ENCODE measurements at places on chromosomes 16 and 17.

- peak; percentile 74 for DNase-seq
These were observed 8.8 kb upstream of the MLKL start for GRCh38 chr16:74709441-74709877.

DNA sequence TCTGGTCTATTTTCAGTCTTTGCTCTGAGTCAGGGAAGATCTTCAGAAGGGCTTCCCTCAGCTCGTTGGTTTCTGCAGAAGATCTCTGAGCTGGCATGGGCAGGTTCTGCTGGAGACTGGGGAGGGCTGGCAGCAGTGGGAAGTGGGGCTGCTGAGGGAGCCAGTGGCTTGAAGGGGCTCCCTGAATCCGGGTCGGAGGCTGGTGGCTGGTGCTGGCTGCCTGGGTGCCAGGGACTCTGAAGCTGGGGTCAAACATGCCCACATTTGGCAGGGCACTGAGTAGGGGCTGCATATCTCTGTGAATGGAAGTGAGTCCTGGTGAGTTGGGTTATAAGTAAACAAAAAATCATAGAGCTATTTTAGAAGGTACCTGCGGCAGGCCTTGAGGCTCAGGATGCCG, 67.0 kb downstream of the N4BP1 start:
- no peak for DNase-seq

DNA sequence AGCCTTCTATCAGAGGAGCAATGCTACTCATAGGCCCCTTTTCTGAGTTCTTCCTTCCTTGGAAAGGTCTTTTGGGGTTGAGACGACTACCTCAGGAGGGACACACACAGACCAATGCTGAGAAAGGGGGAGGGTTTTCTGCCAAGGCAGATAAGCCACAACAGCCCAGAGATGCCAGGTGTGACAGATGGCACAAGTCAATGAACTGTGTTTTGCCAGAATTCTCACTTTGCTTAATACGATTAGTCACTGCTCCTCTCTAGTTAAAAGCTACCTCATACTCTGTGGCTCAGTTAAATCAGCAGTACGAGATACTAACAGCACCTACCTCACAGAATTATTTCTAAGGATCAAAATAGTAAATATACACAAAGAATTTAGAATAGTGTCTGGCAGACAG, 8.0 kb downstream of the BRD7 start:
- DNase-seq, result no peak

GRCh38 chr16:82157534-82157812, 12.6 kb downstream of the MPHOSPH6 start:
- peak; percentile 5 for DNase-seq

DNA sequence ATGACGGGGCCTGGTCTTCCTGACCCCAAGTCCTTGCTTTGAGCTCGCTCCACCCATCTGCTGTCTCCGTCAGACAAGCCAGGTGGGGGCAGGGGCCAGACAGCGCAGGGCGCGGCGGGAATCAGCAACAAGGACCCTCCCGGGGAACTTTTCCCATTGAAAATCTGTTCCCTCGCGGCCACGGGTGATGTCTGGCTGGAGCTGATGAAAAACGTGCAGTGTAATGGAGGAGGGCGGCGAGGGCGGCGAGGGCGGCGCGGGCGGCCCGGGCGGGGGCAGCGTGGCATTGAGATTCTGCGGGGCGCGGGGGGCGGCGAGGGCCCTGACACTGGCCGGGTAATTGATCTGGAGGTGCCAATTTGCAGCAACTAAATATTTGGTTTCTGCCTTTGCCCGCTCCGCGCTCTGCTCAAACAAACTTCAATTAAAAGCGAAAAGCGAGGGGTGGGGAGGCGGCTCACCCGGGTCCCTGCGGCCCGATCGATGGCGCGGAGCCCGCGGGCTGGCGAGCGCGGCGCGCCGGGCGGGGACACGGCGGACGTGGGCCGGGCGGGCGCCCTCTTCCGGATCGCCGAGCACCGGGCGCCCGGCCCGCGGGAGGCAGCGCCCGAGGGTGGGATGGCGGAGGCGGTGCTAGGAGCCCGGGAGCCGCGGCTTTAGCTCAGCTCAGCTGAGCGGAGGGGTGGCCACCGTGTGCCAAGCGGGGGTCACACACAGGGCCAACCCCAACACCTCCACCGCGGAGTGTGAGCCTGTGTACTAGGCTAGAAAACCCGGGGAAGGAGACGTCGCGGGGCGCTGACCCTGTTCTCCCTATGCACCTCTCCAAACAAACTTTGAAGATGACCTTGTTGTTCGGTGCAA, 32.4 kb downstream of the DCAKD start:
- no peak for DNase-seq

GRCh38 chr16:83312015-83312717, 495.6 kb upstream of the HSBP1 start:
- DNase-seq, result no peak

GRCh38 chr16:73031155-73031866, 16.6 kb downstream of the ZFHX3 start:
- DNase-seq, result no peak

- no peak for DNase-seq
These were observed 146.9 kb upstream of the NOL11 start for GRCh38 chr17:67570797-67571196.

DNA sequence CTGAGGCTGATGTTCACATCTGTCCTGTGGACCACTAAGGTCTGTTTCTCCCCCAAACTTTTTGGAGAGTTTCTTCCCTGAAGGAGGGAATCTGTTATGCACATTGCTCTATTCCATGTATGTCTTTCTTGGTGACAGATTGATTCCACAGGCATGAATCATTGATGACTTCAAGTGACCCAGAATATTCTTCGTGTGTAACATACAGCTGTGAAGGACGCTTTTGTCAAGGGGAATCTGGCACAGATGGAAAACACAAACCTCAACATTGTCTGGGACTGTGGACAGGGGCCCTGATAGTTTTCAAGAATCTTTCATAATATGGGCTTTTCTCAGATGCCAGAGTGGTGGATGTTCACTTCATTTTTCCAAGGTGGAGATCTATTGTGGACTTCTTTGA, 223.1 kb upstream of the MAF start:
- no peak for DNase-seq

DNA sequence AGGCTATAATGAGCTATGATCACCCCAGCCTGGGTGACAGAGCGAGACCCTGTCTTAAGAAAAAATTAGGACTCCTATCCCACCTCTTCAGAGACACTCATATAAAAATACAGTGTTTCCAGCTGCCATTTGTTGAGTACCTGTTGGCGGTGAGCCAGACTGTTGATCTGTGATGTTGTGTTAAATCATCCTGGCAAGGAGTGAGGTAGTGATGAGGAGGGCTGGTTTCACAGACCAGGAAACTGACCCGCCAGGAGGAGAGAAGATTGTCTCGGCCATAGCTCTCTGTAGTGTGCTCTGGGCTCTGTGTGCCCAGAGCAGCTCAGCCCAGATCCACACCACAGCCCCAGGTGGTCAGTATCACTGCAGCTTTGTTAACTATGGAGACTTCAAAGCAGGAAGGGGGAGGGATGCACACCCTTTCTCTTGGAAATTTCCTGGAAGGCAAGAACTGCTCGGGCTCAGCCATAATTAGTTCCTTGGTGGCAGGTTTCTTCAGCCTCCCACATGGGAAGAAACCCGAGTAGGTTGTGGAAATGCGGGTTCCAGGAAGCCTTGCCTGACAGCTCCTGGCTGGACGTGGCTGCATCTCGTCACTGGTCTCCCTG, 343.0 kb downstream of the SNX29 start:
- DNase-seq, result no peak

- DNase-seq, result no peak
These were observed 175.5 kb downstream of the CYB561 start for GRCh38 chr17:63270610-63271009.

GRCh38 chr17:5410594-5411272, 8.7 kb downstream of the NUP88 start:
- no peak for DNase-seq

GRCh38 chr17:38697061-38697820, 7.8 kb upstream of the MLLT6 start:
- DNase-seq, result no peak

DNA sequence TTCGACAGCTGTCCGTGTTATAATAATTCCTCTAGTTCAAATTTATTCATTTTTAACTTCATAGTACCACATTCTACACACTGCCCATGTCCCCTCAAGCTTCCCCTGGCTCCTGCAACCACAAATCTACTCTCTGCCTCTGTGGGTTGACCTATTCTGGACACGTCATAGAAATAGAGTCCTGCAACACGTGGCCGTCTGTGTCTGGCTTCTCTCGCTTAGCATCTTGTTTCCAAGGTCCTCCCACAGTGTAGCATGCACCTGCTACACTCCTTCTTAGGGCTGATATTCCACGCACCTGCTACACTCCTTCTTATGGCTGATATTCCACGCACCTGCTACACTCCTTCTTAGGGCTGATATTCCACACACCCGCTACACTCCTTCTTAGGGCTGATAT, 16.5 kb downstream of the SCGB1C2 start:
- no peak for DNase-seq

GRCh38 chr17:40632216-40632615, 15.4 kb downstream of the SMARCE1 start:
- no peak for DNase-seq

DNA sequence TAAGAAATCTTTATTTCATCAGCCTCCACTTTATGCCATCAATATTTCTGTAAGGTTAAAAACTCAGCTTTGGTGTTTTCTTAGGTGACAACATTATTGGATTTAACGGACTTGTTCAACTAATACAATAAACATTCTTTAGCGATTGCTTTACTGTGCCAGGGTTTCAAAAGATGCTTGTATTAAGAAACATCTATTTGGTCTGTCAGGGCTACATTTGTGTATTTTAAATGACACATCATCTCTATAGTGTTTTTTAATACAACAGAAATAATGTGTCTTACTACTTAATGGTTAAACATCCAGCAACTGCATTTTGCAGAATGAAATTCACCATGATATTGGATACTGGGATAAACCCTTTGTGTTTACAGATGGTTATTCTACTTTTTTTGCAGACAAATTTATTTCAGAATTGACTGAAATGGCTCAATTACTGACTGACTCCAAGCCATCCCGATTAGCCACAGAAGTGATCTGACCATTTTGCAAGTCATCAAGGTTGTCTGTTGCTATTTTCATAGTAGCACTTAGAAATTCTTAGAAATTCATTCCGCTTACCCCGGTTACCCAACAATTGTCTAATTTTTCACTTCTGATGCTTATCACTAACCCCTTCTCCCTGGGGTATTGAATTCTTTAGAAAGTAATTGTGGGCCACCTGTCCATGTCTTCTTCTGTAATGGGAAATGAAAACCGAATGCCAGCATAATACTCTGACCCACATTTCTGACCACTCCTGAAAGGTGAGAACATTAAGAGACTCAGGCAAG, 63.7 kb downstream of the HS3ST3A1 start:
- no peak for DNase-seq

GRCh38 chr16:52925143-52925542, 127.6 kb downstream of the CHD9NB start:
- DNase-seq, result no peak

GRCh38 chr16:69448470-69449193, 24.2 kb downstream of the CYB5B start:
- DNase-seq, result peak; percentile 18

- peak; percentile 63 for DNase-seq
These were observed 67.8 kb downstream of the ANKRD11 start for GRCh38 chr16:89422527-89422904.

- DNase-seq, result no peak
These were observed 13.8 kb downstream of the SPNS2 start for GRCh38 chr17:4512156-4513112.

DNA sequence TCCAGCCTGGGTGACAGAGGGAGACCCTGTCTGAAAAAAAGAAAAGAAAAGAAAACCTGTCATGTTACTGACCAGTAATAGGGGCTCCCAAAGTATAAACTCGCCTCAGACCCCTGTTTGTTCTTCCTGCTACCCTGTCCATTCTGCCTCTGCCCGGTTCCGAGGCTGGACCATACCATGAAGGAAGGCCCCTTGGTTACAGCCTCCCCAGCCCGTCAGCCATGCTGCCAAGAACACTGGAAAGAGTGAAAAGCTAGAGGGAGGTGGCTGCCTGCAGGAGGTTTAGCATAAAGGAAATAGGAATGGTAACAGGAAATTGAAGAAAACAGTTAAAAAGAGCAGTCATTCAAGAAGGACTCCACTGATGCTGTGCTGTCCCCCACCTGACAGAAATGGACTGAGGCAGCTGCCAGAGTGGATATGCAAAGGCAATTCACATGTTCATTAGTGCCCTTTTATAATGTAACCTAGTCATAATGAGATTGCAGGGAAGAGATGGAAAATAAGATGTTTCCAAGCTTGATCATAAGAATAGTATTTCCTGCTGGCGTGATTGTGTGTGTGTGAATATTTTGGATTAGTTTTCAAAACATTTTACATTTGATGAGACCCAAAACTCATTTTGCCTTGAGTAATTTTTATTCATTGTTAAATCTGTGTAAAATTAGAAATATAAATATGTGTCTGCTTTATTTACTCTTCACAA, 102.6 kb downstream of the GOSR1 start:
- DNase-seq, result no peak

DNA sequence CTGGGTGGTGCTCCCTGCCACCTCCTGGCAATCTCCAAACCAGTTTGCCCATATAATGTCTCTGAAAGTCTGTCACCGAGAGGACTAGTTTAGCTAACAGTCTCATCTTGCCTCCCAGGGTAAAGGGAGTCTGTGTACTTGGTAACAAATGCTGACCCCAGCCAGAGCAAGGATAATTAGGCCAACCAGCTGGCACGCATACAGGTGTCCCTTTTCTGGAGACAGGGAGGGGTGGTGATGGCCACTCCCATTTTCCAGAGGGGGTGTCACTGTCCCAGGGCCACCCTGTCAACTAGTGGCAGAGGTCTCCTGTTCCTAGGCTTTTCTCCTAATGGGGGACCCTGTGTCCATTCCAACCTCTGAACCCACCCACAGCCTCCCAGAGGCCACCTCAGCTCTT, 8.1 kb downstream of the FAM83G start:
- no peak for DNase-seq

DNA sequence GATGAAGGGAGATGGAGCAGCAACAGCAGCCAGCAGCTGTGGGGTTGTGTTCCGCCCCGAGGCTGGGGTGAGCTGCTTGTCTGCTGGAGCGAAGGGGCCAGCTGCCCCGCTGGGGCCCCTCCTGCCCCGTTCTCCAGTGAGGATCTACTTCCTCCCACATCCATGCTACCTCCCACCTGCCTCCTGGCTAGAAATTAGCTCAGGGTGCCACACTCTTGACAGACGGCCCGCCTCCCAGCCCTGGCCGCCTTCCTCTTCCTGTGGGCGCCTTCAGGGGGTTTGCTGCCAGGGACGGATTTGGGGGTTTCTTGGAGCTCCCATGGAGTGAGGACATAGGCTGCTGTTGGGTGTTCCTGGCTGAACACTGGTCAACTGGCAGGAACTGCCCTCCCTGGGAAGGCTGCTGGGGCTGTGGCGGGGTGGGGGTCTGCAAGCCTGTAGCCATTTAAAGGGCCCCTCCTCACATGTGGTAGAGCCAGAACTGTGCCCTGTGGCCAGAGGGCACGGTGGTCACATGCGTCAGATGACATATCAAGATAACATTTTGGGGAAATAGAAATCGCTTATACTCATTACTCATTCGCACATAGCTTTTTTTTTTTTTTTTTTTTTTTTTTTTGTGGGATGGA, 13.1 kb downstream of the TBC1D24 start:
- DNase-seq, result no peak

- DNase-seq, result no peak
These were observed 5.5 kb downstream of the CYBC1 start for GRCh38 chr17:82444941-82445521.

GRCh38 chr17:7557775-7558543, 591 bp upstream of the TNFSF13 start:
- DNase-seq, result peak; percentile 41

Data from astrocyte of the spinal cord (primary cell).